Effector CD8-positive, alpha-beta T cell (primary cell): ENCODE measurements at places on chromosomes 4 and X.

DNA sequence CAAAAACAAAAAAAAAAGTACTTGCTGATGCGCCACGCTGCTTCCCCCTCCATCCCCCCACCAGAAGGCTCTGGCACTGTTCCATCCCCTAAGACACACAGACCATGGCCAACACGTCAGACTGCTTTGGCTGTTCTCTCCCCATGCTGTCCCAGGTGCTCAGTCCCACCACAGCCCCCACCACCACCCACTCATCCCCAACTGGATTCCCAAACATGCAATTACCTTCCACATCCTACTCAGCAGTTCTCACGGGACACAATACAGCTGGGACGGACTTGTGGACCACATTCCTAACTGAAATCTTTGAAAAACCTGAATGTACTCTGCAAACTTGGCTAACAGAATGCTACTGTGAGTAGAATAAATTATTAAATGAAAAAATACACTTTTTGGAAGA is 8.6 kb downstream of the FAT1 start:
- DNase-seq = no peak

DNA sequence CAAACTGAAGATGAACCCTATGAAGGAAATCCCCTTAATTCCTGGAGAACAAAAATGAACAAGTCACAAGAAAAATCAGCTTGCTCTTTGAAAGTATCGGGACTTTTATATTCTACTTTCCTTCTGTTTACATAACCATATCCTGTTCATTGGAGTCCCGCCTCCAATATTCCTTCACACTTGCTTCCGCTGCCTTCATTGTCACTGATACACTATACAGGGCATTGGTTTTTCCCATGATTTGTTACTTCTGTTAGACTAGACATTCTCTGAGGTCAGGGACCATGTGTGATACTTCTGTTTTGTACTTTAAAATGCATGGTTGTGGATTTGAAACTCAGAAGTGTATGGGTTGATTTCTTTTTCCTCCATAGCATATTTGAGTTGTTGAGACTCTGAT is 18.8 kb downstream of the MCUB start:
- no peak for DNase-seq

GRCh38 chr4:145703850-145704497 is 24.0 kb downstream of the C4orf51 start:
- DNase-seq = no peak

DNA sequence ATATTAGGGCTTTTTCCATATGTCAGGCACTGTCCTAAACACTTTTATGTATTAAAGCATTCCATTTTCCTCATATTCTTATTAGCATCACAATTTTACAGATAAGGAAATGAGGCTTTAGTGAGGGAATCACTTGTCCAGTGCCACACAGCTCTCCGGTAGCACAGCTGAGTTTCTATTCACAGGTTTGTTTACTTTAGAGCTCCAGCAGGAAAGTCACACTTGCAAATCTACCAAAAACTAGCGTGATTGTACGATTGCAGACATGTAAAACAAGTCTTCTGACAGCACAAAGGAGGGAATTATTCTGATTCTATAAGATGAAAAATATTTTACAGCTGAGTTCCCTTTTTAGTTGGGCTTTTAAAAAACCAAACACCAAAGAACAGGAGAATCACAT is 472.1 kb downstream of the TMA16 start:
- DNase-seq = no peak

DNA sequence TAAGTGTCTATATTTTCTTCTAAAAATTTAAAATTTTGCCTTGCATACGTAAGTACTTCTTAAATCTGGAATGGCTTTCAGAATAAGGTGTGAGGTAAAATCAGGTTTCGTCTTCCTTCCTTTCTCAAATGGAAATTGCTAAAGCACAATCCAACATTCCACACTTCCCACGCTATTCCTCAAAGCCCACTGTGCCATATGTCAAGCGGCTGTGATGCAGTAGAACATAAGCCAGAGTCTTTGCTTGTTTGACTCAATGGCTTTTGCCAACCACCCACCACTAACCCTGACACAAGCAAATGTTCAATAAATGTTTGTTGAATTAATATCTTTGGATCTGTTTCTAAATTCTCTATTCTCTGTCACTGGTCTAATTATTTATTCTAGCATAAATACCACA is 1199.7 kb upstream of the TENM3 start:
- DNase-seq = no peak

- DNase-seq = no peak
These were observed 20.8 kb upstream of the SERTM2 start for GRCh38 chrX:111490688-111491087.

GRCh38 chr4:148649652-148650331 is 207.6 kb upstream of the NR3C2 start:
- no peak for DNase-seq

GRCh38 chr4:109879636-109880314 is 31.9 kb downstream of the LRIT3 start:
- no peak for DNase-seq

- DNase-seq = no peak
These were observed 39.3 kb downstream of the RTL3 start for GRCh38 chrX:78619834-78620233.

GRCh38 chrX:151896734-151897474 is 15.8 kb upstream of the MAGEA4 start:
- DNase-seq = no peak

DNA sequence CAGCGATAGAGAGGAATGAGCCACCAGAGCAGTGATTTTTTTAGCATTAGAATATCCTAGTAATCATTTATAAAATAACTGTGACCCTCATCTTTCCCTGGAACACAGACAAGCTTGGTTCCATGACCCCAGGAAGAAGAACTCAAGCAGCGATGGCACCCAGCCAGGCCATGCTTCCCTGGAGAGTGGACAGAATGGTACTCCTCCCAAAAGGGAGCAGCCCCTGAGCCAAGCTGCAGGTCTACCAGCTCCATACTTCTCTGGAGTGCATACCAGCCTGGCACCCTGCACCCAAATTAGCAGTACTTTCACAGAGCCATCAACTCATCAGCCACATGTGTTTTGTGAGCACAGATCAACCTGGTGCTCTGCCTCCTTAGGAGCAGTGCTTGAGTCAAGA is 310.9 kb upstream of the PCDH10 start:
- no peak for DNase-seq

GRCh38 chr4:27966664-27967063 is 1106.0 kb downstream of the STIM2 start:
- no peak for DNase-seq

DNA sequence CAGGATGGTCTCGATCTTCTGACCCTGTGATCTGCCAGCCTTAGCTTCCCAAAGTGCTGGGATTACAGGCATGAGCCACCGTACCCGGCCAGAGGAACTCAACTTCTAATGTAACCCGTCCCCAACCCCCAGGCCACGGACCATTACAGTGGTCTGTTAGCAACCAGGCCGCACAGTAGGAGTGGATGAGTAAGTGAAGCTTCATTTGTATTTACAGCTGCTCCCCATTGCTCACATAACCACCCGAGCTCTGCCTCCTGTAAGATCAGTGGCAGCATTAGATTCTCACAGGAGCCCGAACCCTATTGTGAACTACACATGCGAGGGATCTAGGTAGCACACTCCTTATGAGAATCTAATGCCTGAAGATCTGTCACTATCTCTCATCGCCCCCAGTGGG is 119.6 kb downstream of the SHROOM3 start:
- no peak for DNase-seq

DNA sequence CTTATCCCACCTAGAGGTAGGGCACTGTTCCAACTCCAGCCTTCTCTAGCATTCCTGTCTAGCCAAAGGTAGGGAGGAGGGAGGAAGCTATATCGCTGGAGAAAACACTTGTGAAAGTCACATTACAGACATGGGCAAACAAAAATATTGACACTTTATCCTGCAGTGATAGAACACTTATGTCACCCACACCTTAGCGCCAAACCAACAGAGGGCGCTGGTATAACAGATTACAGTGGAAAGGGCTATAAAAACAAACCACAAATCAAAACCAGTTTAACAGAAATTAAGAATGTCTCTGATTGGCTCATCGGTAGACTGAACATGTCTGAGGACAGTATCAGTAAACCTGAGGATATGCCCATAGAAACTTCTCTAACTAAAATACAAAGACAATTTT is 451.3 kb downstream of the TLL1 start:
- DNase-seq = no peak

DNA sequence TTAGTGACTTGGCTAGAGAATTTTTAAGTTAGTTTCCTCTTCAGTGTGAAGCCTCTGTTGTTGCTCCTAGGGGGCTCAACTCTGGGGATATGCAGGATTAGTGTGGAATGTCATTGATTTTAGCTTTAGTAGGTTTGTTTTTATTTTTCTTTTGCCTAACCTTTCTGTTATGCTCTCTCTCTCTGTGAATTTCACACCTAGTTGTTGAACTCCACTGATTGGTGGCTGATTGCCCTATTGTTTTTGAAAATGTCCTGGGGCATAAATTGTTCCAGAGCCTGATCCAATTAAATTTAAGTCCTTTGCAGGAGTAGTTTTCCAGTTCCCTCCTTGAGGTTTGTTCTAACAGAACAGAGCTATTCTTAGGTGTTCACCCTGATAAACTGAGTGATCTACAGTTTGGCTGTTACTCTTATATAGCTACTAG is 393.3 kb upstream of the CTSO start:
- DNase-seq = no peak

GRCh38 chr4:143653031-143653430 is 47.4 kb downstream of the FREM3 start:
- DNase-seq = no peak

- no peak for DNase-seq
These were observed 326.0 kb upstream of the F9 start for GRCh38 chrX:139204571-139204897.

- DNase-seq = no peak
These were observed 44.9 kb upstream of the FAM47C start for GRCh38 chrX:36963069-36963808.

- no peak for DNase-seq
These were observed 139.4 kb upstream of the BOD1L1 start for GRCh38 chr4:13766761-13767540.

DNA sequence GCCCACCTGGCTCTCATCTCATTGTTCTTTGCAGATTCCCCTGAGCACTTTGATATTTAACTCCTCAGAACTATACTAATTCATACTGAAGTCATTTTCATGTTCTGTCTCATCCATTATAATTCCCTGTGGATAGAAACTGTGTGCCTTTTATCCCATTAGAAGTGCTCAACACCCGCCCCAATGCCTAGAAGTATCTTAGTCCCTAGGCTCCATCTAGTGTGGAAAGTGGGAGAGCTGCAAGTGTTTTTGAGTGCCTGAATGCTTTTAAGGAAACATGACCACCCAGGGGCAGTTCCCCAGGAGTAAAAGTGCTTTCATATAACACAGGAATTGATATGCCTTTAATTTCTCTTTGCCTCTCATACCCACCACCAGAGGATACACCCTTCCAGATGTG is 117.0 kb downstream of the CHRDL1 start:
- no peak for DNase-seq

- DNase-seq = no peak
These were observed 9.9 kb downstream of the CASK start for GRCh38 chrX:41913476-41913875.

DNA sequence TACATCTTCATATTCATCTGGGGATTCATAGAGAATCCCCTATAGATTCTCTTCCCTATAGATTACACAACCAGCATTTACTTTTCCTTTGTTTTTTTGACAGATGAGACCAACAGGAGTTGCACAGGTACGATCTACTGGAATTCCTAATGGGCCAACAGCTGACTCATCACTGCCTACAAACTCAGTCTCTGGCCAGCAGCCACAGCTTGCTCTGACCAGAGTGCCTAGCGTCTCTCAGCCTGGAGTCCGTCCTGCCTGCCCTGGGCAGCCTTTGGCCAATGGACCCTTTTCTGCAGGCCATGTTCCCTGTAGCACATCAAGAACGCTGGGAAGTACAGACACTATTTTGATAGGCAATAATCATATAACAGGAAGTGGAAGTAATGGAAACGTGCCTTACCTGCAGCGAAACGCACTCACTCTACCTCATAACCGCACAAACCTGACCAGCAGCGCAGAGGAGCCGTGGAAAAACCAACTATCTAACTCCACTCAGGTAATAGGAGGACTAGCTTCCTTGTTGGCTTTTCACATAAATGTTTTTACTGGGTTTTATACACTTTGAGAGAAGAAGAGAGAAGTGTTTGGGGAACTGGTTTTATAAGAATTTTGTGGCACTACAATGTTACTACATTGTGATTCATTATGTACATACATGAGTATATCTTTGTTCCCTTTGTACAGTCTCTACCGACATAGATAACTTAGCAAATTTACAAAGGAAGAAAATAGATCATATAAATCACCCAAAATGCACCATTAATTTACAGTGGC is 137.2 kb downstream of the DIPK2B start:
- no peak for DNase-seq

- DNase-seq = no peak
These were observed 10.5 kb upstream of the THOC2 start for GRCh38 chrX:123743312-123743711.

DNA sequence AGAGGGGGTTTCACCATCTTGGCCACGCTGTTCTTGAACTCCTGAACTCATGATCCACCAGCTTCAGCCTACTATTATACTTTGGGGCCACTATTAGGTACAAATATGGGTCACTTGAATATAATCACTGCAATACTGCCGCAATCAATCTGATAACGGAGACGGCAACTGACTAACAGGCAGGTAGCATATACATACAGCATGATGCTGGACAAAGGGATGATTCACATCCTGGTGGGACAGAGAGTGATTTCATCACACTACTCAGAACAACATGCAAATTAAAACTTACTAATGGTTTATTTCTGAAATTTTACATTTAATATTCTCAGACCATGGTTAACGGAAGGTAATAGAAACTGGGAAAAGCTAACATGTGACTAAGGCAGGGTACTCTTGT is 10.9 kb downstream of the LRBA start:
- no peak for DNase-seq

DNA sequence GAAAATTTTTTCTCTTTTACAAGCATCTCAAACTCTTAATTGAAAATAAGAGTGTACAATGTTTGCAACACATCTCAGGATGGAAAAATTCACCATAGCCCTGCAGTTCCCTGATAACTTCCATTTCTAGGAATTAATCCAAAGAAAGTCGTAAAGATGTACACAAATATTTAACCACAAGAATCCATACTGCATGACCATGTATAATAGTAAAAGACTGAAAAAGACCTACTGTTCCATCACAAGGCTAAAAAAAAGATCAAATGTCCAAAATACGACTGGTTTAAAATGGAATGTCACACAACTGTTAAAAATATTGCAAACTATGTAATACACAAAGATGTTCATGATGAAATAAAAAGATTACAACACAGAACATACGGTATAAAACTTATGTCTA is 32.1 kb downstream of the HUWE1 start:
- DNase-seq = no peak

GRCh38 chrX:111444881-111445280 is 32.9 kb upstream of the DCX start:
- DNase-seq = no peak

GRCh38 chrX:45788315-45788714 is 587.6 kb upstream of the DIPK2B start:
- DNase-seq = no peak

DNA sequence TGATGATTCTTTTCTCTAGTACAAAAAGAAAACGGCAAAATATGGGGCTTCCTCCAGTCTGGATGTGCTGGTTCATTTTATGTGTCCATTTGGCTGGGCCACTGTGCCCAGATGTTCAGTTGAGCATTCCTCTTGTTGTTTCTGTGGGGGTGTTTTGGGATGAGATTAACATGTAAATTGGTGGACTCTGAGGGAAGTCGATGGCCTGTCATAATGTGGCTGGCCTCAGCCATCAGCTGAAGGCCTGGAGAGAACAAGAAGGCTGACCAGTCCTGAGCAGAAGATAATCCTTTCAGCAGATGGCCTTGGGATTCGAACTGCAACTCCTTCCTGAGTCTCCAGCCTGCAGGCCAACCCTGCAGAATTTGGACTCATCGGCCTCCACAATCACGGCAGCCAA is 136.7 kb downstream of the EVC2 start:
- DNase-seq = no peak
